SJSA1 (cell line): ENCODE measurements at places on chromosomes 2 and 18. TPM values are rescaled to one million over a fixed set of nuclear protein-coding genes. Genes with fewer than 3 reads are reported as not detected.

- DNase-seq = no peak
These were observed 357.4 kb downstream of the RND3 start for GRCh38 chr2:150129921-150130575.

DNA sequence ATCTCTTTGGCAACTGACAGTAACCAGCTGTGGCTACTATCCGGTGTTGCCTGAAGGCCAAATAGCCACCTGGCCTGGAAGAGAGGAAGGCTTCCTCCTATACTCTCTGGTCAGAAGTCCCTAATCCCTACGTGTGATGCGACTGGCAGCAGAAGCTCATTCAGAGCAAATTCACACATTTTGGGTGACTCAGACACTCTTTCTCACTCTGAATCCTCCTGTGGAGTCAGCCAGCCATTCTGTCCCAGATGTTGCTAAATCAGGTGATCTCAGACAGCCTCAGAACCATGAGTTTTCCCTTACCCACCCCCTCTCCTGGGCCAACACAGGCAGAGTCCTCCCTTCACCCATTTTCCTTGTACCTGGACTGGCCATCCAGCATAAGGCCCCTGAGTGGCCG lies 34.7 kb downstream of the CFAP53 start:
- no peak for DNase-seq

GRCh38 chr2:27890924-27891672 lies 569 bp downstream of the BABAM2 start:
- DNase-seq = peak; percentile 61

GRCh38 chr2:233443511-233444183 lies 89.4 kb downstream of the DGKD start:
- DNase-seq = peak; percentile 52

- DNase-seq = no peak
These were observed 37.7 kb downstream of the INPP4A start for GRCh38 chr2:98482362-98482761.

- no peak for DNase-seq
These were observed 10.1 kb upstream of the IFIH1 start for GRCh38 chr2:162328424-162329157.

SEPTIN10 gene
- total RNA-seq = 99.8 and 103 TPM in 2 replicates

LYPD6B gene
- total RNA-seq = 35.7 and 43.3 TPM in 2 replicates

GRCh38 chr2:235191486-235191885 lies 239.7 kb downstream of the SH3BP4 start:
- DNase-seq = no peak

INSIG2 gene
- total RNA-seq = 6.0 and 13.1 TPM in 2 replicates
